ENCODE measurements at places on chromosomes 2 and 18.
A peak's percentile ranks its signal among the peaks of the same experiment; 100 is the strongest.

DNA sequence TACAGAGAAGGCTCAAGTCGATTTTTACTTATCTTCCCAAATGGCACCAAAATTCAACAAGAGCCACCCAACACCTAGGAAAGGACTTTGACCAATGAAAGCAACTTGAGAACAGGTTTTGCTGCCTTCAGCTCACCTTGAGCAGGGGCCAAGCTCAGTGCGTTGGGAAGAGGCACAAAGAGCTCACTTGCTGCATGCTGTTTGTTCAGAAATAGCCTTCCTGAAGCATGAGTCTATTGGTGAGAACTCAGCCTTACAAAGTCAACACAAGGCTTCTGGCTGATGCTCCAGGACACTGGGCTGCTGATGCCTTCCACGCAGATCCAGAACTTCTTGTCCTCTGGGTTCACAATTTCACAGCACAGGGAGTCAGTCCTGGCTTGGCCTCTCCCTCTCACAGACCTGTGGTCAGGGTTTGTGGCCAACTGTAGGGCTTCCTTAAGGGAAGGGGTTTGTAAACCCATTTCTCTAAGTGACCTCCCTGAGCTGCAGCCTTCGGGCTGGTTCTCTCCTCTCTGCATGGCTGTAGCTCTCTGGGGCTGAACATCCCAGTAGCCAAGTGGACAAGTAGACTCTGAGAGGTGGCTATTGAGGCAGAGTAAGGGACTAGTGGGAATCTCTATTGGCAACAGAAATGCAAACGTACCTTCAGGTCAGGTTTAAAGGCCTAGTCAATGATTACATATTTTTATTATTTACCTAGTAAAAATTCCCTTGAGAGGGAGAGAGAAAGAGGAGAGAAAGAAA is 124.7 kb upstream of the GATA6 start:
- no peak for DNase-seq

- peak; percentile 62 for DNase-seq
Measured at GRCh38 chr2:309148-309953, 21.5 kb upstream of the ALKAL2 start.

DNA sequence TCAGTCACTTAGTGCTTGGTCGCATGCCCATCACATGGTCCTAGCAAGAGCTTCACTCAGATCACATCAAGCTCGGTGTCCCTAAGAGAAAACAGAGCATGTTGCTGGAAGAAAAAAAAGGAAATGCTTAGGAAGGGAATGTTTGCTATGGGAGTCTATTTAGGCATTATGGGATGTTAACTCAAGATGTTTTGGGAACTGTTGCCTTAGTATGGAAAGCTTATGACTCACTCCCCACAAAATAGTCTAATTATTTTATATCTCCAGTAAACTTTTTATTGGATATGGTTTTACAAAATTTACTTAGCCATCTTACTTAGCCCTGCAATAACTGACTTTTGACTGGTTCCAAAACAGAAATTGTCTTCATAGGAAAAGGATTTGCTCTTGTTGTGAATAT is 439.5 kb upstream of the ZEB2 start:
- DNase-seq = no peak

- DNase-seq = no peak
Measured at GRCh38 chr18:80178935-80179818, 68.1 kb downstream of the PARD6G start.

DNA sequence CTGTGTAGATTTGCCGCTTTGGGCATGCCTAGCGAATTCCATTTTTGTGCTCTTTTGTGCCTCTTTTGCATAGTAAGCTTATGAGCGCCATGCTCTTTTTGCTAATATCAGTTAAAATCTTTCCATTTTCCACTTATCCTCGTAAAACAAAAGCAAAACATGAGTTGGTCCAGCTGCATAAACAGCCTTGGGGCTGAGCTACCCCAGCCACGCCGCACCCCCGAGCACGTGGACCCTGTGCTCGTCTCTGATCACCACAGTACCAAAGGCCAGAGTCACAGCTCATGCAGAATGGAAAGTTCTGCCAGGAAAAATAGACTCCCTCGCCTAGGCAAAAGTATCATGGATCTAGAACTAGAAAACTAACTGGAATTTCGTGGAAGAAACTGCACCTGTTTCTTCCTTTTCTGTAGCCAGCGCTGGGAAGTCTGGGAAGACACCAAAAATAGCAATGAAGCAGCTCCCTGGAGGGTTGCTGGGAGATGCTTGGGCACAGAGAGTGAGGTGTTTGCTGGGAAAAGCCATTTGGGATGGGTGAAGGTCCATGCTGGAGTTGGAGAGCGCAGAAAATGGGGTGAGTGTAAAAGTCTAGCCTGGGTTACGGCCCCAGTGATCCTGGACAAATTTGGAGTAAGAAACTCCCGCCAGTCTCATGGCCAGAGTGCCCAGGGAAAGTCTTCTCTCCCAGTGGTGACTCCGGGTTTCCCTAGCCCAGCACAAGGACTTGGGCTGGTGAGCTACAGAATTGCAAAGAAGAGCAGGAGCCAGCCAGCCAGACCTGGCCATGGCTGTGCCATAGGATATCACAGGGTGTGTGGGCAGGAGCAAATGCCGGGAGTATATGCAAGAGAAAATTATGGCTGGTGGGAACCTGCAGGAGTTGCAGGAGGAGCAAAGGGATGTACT is 218.4 kb downstream of the GBX2 start:
- no peak for DNase-seq

DNA sequence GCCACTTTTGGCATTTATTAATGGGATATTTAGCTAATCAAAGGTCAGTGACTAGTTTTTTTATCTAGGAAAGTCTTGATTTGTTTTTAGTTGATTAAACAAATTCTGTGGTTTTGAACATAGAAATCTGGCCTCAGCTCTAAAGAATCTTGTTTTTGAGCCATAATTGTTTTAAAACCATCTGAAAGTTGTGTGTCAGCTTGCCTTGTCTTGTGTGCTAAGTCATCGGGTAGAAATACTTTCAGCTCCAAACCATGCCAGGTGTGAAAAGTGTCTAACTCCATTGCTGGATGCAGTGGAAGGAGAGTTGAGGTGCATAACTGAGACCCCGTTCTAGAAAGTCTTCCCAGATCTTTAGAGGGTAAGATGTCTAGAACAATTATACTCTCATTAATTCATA is 22.7 kb downstream of the FARP2 start:
- no peak for DNase-seq

DNA sequence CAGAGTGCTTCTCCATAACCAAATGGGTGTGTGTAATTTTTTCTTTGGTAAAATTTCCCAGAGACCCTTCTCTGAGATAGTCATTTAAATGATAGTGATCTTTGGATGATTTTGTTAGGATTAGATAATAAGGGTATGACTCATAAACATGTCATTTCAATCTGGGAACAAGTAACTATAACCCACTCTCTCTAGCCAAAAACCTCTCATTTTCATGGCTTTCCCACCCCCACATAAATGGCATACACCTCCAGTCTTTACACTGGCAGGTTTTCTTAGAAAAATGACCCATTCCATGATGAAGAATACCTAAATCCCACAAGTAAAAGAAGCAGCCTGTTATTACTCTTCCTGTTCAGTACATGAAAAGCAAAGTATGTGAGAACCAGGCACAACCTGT is 572.0 kb upstream of the ZEB2 start:
- DNase-seq = no peak

- peak; percentile 16 for DNase-seq
Measured at GRCh38 chr2:79235135-79235534, 75.6 kb upstream of the REG3A start.

DNA sequence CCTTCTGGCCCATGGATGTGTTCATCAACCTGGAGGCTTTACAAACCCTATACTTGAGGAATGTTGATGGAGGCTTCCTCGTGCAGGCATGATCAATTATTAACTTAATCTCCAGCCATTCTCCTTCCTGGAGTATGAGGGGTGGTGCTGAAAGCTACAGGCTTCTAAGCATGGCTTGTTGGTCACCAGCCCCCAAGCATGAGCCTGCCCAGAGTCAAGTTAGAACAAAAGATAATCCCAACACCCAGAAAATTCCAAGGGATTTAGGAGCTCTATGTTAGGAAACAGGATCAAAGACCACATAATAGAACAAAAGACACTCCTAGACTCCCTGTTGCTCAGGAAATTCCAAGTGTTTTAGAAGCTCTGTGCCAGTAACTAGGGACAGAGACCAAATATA is 63.1 kb downstream of the FAM171B start:
- DNase-seq = peak; percentile 28

GRCh38 chr2:39546937-39547336 is 109.9 kb upstream of the MAP4K3 start:
- DNase-seq = no peak

- DNase-seq = no peak
Measured at GRCh38 chr18:9689253-9689652, 18.8 kb upstream of the RAB31 start.

- DNase-seq = peak; percentile 36
Measured at GRCh38 chr2:162037028-162037795, 36.8 kb downstream of the DPP4 start.

- DNase-seq = no peak
Measured at GRCh38 chr2:33034784-33035183, 88.0 kb downstream of the LTBP1 start.

DNA sequence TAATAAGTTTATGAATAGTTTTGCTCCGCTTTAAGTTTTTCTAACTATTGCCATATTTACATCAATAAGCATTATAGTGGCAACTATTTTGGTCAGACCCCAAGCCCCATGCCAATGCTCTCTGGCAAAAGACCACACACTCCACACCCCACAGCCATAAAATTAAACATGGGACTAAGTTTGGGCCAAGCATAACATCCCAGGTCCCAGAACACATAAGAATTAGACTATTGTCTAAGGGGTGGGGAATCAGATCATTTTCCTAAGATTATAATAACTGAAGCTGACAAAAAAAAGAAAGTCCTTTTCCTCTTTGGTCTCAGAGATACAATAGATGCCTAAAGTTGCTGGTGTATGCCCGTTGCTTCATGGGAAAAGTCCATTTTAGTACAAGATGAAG is 46.3 kb downstream of the EXOC6B start:
- DNase-seq = no peak

GRCh38 chr2:14635391-14635871 is 2.9 kb downstream of the LRATD1 start:
- peak; percentile 81 for DNase-seq

- no peak for DNase-seq
Measured at GRCh38 chr2:146131048-146131447, 1611.1 kb upstream of the ZEB2 start.

DNA sequence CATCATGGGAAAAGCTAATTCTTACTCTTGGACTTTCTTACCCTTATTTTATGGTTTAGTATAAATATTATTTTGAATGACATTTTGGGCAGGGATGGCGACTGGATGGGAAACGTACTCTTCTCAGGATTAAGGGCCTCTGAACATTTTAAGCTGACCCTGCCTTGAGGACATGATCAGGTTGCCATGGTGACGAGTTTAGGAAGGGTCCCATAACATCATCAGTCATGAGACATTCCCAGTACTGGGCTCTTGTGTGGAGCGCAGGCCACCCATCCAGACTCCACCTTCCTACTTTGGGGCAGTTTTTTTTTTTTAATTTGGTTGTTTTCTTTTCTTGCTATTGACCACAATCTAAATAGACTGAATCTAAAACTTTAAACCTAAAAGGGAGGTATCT is 40.7 kb downstream of the KCNE4 start:
- no peak for DNase-seq

DNA sequence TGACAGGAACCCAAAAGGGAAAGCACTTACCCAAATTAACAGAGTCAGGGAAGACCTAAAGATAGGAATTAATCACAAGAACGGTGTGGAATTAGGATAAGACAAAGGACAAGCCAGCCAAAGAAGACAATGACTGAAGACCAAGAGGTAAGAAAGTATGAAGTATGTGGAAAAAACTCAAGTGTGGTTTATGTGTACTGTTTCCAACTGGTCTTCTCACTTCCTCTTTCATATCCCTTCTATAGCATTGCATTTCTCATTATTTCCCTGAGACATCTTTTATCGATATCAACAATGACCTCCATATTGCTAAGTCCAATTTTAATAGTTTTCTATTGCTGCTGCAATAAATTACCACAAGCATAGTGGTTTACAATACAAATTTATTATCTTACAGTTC is 313.5 kb upstream of the SLC39A10 start:
- DNase-seq = no peak

DNA sequence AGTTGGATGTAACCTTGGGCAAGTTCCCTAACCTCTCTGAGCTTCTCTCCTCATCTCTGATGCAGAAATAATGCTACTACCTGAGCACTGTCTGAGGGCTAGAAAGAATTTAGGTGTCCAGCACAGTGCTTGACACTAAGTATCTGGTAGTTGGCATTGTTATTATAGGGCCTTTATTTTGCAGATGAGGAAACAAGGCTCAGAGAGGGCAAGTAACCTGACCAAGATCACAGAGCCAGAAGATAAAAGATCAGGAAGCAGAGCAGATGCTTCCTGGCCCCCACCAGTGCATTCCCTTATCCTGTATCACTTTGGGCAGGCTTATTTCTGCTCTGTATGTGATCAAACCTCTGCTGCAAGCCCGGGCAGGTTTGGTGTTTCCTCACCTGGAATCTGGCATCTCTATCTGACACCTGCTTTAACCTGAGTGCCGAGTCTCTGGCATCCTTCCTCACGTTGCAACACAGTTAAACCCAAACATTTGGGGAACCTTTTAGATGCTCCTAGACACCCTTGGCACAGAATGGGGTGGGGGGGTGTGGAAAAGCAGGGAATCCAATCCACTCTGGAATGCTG is 69.9 kb downstream of the PLB1 start:
- no peak for DNase-seq

DNA sequence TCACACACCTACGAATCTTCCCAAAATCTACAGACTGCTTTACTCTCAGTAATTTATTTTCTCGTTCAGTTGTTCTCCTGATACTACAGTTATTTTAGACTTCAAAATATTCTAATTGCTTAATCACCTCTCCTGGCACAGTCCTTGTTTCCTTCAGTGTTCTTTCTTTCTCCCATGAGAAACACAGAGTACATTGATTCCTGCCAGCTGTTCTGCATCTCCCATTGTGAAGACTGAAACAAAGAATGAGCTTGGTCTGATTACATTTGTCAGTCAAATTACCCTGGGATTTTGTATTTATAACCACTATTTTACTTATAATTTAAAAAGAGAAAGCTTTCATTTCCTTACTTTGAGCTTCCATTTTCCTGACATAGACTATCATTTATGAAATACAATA is 63.9 kb upstream of the TANK start:
- no peak for DNase-seq

GRCh38 chr2:70011786-70012185 is 50.4 kb upstream of the ASPRV1 start:
- DNase-seq = no peak

DNA sequence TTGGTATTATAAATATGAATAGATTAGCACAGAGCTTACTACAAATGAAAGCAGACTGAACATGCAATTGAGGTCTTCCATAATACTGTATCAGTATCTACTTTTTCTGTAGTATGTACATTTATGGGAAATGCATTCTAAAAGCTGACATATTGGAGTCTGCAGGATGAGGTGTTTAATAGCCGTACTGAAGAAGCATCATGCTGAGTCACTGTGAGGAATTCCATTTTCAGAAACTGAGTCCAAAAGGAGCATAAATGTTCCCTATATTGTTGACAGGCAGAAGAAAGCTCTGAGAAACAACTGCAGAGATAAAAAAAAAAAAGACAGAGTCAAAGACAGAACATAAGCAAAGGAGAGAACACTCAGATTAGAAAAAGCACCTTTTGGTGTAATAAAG is 366.7 kb upstream of the SPHKAP start:
- DNase-seq = no peak

All from H7 (cell line).